Dorsolateral prefrontal cortex (tissue), 122 donors: ENCODE measurements at places on chromosomes 16 and 17.

- no peak for DNase-seq
Measured at GRCh38 chr16:69847643-69848042, 85.5 kb downstream of the WWP2 start.

GRCh38 chr17:16007439-16007838, 7.8 kb downstream of the TTC19 start:
- DNase-seq: no peak

DNA sequence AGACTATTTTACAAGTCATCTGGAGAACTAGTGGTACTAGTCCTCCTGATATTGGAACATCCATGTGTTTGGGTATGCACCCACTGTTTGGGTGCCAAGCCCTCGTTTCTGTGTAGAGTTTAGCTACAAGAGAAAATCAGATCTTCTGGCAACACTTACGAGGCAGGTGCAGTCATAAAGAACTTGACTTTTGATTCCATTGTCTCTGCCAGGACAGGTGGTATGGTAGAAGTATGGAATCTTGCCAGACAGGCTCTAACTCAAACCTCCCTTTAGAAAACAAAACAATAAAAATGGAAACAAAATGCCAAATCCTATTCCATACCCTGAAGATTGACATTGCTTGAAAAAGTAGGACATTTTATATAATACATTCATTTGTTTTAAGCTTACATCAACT, 16.0 kb downstream of the RNF43 start:
- no peak for DNase-seq

DNA sequence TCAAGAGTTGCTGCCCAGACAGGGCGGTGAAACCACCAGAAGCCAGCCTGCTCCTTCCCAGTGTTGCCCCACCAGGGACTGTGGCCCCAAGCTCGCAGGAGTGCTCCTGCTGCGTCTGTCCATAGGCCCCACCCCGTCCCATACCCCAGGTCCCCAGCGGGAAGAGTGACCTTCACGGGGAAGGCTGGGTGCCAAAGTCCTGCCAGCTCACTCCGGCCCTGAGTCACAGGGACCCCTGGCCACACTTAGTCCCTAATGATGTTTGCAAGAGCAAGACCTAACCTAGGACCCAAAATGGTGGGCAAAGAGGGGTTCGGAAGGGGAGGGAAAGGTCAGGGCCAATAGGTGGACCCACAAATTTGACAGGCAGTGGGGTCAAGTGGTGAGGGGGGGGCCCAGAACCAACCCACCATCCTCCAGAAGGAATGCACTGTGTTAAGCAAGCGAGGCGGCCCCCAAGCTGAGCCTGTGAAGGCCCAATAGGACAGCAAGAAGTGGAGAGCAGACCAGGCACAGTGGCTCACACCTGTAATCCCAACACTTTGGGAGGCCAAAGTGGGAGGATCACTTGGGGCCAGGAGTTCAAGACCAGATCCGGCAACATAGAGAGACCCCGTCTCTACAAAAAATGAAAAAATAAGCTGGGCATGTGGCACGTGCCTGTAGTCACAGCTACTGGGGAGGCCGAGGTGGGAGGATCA, 3.3 kb downstream of the DOK4 start:
- DNase-seq: no peak

- no peak for DNase-seq
Measured at GRCh38 chr16:11410376-11411058, 65.3 kb downstream of the RMI2 start.

DNA sequence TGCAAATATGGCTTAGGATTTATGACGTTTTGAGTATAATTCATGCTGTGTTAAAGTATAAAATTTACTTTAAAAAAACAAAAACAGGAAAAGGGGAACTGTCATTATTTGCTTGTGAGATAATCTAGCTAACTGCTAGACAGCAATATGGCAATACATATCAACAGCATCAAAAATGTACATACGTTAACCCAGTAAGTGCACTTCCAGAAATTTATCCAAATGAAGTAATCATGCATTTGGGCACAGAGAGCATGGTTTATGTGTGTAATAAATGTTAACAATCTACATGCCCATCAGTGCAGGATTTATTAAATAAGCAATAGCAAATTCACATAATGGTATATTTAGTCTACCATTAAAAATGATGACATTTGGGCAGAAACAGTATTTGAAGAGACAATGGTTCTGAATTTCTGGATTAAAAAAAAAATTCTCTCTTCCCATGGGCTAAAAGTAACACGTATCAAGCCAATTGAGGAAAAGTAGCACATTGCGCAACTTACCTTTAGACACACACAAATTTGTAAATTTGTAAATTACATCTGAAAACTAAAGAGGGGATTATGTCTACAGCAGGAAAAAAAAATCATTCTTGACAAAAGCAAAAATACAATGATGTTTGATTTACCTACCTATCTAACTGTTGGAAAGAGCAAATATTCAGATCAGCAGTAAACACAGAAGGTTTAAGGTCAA, 80.2 kb downstream of the CACNG1 start:
- DNase-seq: no peak

DNA sequence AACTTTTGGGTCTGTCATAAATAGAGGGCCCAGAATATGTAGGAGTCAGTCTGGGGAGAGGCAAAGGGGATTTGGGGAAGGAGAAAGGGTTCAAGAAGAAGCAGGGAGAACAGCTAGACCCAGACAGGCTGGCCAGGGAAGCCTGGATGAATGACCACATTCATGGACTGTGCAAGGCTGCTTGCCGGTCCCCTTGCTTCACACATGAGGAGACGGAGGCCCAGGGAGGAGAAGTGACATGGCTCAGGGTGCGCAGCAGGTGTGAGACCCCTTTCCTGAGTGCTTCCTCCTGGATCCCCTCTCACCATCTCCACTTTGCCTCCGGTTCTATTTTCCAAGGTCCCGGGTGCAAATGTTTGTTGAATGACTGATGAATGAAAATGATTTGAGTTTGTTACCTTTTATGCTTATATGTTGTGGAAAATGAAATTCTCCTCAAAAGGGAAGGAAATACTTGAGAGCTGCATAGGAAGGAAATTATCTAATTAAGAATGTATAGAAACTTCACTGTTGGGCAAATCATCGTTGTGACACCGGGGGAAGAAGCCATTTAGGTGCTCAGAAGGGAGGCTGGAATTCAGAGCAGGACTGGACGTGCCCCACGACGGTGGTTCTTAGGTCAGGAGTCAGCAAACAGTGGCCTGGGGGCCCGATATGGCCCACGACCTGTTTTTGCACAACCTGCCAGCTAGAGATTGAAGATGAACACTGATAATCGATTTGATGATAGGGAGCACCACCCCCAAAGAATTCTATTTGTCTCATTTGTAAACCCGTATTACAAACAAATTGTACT, 559 bp downstream of the ITGAM start:
- DNase-seq: no peak

GRCh38 chr16:57690782-57691471, 3.7 kb upstream of the DRC7 start:
- DNase-seq: no peak

- DNase-seq: no peak
Measured at GRCh38 chr17:37828651-37829124, 83.8 kb upstream of the HNF1B start.

DNA sequence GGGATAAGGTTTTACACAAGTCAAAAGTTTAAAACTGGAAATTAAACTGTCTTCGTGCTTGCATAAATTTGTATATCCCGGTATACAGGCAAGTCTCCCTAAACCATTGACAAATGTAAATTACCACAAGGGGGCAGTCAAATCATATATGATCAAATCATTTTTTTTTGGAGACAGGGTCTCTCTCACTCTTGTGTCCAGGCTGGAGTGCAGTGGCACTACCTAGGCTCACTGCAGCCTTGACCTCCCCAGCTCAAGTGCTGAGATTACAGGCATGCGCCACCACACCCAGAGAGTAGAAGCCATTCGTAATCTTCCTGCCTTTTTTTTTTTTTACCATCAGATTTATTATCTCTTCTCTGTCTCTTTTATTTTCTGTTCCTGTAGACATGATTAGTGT, 18.5 kb downstream of the TOP2A start:
- DNase-seq: no peak

DNA sequence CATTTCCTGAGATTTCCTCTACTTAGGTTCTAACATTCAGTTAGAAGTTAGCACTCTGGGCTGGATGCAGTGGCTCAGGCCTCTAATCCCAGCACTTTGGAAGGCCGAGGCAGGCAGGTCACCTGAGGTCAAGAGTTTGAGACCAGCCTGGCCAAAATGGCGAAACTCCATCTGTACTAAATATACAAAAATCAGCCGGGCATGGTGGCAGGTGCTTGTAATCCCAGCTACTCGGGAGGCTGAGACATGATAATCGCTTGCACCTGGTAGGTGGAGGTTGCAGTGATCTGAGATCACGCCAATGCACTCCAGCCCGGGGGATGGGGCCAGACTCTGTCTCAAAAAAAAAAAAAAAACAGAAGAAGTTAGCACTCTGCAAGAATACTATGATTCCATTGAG, 1430.9 kb downstream of the CDH11 start:
- no peak for DNase-seq

DNA sequence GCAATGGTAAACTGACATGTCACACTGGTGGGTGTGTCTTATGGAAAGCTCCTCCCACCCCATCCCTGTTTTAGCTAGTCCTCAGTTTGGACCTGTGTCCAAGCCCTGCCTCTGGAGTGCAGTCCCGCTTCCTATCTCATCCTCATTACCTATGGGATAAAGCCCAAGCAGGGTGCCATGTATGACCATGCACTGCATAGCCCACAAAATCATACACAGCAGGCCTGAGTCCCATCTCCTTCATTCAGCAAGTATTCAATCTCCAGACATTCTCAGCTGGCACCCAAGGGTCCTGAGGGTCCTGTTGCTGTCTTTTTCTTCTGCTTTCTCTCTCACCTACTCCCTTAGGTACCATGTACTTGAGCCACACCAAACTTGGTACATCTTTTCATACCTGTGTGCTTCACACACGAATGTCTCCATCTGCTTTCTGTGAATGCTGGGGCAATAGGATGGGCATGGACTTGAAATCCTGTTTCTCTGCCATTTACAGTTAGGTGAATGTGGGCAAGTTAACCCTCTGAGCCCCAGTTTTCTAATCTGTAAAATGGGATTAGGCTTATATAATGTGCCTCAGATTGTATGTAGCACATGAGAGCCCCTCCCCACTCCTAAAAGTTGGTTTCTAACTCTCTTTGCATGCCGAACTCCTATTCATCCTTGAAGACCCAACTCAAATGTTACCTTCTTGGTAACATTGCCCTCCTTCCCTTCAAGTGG, 28.5 kb downstream of the TNS4 start:
- no peak for DNase-seq

DNA sequence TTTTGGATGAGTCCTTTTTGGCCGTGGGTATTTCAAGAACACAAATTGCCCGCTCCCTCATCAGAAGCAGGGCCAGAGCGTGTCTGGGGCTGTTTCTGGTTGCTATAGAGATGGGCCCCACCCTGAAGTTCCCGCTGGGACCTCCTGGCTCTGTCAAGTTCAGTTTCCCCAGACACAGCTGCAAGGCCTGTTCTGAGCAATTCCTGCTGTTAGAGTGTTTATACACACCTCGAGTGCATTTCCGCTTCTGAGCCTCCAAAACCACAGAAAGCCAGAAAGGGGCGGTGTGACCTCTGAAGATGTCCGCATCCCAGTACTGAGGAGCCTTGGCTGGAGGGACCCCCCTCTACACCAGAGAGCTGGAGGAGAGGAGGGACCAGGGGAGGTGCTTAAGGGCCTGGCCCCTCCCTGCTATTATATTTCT, 9.3 kb upstream of the WBP2 start:
- no peak for DNase-seq

DNA sequence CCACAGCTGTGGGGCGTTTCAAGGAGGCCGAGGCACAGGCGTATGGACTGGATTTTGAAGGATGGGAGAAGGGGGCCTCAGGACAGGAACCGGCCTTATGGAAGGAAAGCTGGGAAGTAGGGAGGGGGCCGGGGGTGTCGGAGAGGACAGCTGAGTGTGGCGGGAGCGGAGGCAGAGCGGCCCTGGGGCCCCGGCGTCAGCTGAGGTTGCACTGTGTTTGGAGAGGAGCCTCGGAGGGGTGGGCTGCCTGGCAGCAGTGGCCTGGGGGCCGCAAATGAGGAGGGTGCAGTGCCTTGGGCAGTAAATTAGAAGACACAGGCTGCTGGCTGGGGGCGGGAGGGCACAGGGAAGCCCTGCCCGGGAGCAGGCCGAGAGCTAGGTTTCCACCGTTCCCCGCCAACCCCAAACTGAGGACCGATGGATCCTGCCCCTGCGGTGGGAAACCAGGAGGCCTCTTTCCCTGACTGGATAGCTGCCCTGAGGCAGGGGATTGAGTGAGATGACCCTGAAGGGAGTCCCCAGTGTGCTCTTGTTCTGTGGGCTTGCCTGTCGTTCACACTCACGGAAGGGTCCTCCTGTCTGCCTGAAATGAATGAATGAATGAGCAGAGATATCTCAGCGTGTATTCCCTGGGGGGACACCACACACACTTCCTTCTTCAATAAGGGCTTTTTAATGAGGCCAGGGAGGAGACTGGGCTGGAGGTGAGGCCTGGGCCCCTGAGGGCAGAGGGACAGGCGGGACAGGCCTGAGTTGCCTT, 18.4 kb downstream of the FOXJ1 start:
- no peak for DNase-seq

DNA sequence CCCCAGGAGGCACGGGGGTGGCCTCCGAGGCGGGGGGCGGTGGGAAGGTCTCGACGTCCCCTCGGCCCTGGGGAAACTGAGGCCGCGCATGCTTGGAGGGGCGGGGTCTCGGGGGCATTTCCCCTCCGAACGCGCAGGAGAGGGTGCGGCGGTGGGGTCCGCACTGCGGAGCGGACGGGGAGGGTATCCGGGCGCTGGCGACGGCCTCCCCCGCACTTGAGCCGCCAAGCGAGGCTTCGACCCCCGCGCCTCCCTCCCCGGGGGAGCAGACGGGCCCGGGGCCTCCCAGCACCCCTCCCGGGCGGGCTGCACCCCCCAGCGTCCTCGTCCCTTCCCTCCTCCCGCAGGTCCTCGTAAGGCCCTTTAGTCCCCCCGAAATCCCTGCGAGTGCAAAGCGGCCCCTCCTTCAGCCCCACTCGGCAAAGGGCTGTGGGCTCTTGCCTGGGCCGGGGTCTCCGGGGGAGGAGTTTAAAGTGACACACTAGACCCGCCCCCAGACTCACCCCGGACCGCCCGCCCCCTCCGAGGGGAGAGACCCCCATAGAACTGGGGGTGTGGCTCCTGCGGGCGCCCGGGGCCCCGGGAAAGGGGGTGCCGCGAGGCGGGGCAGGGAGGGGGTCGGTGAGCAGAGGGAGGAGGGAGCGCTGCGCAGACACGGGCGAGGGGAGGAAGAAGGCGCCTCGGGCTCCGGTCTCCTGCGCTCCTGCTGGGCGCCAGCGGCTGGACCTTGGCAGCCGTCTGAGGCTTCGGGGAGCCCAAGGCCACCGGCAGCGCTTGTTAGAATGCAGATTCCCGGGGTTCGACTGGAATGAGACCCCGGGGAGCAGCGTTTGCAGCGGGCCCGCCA, 632 bp downstream of the BAIAP3 start:
- DNase-seq: no peak
